T-helper 2 cell (primary cell): ENCODE measurements at places on chromosomes 12 and 14.

DNA sequence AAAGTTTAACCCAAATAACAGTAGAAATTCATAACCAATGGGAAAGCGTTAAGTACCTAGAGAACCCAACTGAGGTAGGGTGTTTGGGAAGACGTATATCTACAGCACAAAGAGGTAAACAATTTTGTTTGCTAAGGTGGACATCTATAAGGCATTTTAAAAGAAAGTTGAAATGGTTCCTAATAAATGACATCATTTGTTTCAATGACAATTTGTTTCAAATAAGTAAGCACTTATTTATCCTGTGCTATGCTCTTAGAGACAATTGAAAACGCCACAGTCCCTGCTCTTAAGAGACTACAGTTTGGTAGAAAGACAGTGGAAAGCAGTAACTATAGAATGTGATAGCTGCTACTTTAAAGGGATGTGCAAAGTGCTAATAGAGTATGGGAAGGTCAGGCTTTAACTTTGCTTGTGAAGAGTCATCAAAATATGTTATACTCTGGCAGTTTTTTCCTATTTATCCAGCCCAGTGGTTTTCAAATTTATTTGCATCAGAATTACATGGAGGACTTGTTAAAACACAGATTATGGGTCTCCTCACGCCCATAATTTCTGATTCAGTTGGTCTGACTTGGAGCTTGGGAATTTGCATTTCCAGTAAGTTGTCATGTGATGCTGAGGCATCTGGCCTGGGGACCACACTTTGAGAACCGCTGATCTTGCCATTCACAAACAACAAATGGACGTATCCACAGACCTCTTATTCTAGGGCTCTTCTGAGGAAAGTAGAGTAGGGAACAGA lies 19.6 kb upstream of the SMCO2 start:
- no peak for DNase-seq

DNA sequence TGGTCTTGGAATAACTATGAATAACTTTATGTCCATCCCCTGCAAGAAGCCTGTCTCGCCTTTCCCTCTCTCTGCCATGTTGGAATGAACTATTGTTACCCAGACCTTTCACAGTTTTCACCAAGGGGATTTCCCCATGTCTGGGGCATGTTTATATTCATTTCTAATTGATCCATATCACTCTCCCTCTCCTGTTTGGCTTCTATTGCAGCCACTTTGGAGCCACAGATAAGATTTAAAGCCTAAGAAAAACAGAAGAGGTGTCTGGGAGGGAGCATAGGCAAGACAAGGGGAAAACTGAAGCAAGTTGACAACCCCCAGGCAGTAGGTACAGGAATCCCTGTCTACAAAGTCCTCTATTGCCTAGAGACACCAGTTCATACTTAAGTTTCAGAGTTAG lies 41.0 kb upstream of the FOXJ2 start:
- peak; percentile 39 for DNase-seq

DNA sequence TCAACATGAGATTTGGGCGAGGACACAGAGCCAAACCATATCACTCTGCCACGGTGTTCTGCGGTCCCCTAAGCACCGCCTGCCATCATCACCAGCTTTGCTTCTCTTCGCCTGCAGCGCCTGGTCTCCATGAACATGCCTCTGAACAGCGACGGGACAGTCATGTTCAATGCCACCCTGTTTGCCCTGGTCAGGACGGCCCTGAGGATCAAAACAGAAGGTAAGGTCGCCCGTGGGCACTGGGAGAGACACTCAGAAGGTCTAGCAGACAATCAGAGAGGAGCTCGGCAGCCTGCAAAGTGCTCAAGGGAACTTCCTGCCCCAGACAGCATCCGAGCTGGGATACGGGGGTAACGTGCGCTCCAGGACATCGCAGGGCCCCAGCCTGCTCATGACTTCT lies 126.0 kb upstream of the FKBP4 start:
- no peak for DNase-seq

- no peak for DNase-seq
Observed at GRCh38 chr12:113247123-113248050, 26.1 kb downstream of the TPCN1 start.

DNA sequence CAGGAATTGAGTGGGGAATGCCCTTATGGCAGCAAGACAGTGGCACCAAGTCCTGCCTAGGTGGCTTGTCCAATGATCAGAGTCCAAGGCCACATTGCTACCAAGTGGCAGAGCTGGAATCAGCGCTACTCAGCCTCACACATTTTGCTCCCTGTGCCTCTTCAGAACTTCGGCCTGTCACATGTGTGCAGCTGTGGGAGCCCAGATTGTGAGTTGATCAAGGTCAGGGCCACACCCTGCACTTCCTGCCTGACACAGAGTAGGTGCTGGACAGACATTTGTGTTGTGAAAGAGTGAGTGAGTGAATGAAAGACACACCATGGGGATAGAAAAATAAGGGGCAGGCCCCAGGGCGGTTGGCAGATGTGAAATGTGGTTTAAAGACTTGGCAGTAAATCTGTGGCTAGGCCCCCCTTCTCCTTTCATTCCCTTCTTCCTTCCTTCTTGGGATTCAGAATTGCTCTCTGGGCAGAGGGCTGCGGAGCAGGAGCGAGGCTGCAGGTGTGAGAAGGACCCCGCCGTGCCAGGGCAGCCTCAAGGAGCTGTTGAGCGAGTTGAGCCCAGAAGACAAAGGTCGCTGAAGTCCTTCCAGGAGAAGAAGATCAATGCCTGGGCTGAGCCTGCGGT lies 83.5 kb downstream of the SLC25A47 start:
- DNase-seq = peak; percentile 69

- no peak for DNase-seq
Observed at GRCh38 chr12:57025196-57025595, 8.9 kb upstream of the TAC3 start.

DNA sequence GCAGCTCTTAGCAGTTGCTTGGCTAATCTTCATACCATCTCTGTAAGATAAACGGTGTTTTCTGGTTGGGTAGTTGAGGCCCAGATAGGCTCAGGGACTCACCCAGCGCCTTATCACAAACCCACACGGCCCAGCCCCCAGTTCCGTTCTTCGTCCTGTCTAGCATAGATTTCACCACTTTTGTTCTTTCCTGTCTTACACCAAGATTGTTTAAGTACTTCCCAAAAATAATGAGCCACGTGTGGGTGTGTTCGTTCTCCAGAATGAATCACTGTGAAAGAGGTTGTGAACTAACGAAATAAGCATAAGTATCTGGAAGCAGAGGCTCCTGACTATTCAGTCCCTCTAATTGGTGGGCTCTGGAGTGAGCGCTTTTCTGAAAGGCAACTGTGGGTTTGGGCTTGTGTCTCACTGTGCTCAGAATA lies 21.4 kb downstream of the ACVR1B start:
- DNase-seq = peak; percentile 88

GRCh38 chr12:132618683-132619043 lies at the start of gene P2RX2:
TSS of gene P2RX2 (plus strand) at chr12:132618776. CDS start at chr12:132618817, 41 bp downstream.
- no peak for DNase-seq

DNA sequence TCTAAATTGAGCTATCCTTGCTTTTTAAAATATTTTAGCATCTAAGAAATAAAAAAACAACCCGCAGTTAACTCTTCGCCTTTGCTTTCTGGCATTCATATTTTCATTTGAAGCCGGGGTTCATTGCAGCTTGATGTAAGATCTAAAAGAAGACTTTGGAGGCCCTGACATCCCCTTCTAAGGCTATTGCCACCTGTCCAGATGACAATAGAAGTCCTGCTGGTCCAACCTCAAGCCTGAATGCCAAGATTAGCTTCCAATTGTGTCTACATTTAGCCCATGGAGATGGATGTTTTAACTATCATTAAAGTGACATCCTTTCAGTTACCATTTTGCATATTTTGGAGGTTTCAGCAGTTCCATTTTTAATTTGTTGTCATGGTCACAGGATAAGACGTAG lies 51.6 kb upstream of the ATP2A2 start:
- DNase-seq = no peak

- no peak for DNase-seq
Observed at GRCh38 chr12:47328831-47329545, 249.2 kb upstream of the AMIGO2 start.

GRCh38 chr14:95483309-95484165 lies 32.9 kb downstream of the SYNE3 start:
- no peak for DNase-seq

- DNase-seq = no peak
Observed at GRCh38 chr12:19759227-19759626, 319.9 kb downstream of the AEBP2 start.

DNA sequence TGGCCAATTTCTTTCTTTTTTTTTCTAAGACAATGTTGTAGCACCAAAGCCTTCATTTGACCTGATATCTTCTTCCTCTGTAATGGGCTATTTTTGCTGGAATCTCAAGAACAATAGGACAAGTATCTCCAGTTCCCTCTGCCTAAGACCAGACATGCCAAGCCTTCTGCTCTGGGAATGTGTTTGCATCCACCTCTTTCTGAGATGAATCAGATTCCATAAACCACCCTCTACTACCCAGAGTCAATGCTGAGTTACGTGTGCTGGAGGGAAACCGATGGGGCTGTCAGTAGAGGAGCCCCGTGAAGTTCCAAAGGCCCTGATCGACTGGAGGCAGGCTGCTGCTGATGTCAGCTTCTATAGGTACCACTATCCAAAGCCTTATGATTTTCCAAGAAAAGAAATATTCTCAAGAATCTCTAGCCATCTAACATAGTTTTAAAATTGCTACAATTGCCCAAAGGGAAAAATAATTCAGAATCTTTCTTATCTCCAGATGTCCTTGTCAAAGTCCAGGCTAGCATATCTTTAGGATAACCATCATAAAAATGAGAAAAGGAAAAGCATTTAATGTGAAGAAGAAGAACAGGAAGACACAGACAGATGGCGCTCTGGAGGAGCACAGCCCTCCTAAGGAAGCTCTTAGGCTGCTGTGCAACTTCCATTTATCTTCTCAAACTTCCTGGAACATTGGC lies 101.9 kb downstream of the SLC8A3 start:
- DNase-seq = no peak

DNA sequence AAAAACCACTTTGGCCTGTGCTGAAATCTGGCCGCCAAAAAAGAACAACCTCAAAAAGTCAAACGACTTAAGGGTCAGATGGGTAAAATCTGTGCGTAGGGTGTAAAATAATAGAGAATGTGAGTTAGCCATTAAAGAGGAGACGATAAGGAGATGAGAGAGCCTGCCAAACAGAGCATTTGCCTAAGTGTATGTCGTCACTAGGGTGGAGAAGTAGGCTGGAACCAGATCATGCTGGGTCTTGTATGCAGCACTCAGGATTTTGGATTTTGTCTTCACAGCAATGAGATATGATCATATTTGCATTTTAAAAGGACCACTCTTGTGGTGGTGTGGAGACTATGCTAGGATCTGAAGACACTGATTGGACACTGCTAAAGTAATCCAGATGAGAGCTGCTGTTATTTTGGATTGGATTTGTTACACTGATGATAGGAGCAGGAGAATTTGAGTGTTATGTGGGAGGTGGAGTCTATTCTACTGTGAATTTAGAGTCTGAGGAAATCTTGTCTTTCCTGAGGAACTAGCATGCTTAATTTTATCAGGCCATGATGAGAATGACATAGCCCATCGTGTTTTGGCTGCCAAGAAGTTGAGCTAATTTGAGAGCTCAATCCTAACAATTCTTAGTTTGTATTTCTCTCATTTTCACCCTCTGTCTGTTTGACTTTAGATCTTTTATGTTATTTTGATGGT lies 24.8 kb upstream of the DBX2 start:
- no peak for DNase-seq

GRCh38 chr12:68290126-68290525 lies 36.7 kb upstream of the IL22 start:
- no peak for DNase-seq

DNA sequence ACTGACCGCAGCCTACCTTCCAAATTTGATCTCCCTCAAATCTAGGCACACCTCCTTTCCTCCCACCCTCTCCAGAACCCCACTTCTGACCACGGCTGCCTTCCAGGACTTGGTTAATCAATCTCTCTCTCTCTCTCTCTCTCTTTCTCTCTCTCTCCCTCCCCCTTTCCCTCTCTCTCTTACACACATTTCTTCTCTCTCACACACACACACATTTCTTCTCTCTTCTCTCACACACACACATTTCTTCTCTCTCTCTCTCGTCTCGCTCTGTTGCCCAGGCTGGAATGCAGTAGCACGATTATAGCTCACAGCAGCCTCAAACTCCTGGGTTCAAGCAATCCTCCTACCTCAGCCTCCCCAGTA lies 521 bp upstream of the GMFB start:
- DNase-seq = no peak

DNA sequence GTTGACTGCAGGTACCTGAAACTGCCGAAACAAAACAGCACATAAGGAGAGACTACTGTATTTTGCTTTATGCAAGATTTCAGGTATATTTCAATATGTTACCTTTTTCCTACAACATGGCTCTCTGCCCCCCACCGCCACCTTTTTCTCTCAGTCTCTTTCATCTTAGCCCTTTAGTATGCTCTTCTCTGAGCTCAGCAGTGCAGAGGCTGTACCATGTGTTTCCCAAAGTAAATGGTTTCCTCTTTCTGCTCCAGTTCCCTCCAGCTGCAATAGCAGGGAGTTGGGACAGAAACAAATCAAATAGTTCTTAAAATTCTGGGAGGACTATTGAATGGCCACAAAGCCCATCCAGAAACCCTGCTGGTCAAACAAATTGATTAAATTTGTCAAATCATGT lies 4.3 kb downstream of the AMN1 start:
- no peak for DNase-seq
